GM03348 (cell line): ENCODE measurements at places on chromosomes 1 and 21.

DNA sequence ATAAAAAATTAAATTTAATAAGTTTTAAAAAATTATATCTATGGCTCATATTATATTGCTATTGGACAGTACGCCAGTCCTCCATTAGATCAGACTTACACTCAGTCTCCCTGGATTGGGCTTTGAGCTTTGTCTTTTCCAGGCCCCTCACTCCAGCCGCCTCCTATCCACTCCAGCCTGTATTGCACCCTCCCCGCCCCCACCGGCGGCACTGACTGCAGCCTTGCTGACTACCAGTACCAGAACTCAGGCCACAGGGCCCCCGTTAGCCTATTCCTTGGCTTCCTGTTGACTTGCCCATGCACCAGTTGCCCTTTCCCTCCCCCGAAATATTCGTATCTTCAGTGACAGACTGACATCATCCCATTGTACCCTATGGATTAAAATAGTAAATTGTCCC lies 127.9 kb downstream of the CSMD2 start:
- DNase-seq, result no peak

DNA sequence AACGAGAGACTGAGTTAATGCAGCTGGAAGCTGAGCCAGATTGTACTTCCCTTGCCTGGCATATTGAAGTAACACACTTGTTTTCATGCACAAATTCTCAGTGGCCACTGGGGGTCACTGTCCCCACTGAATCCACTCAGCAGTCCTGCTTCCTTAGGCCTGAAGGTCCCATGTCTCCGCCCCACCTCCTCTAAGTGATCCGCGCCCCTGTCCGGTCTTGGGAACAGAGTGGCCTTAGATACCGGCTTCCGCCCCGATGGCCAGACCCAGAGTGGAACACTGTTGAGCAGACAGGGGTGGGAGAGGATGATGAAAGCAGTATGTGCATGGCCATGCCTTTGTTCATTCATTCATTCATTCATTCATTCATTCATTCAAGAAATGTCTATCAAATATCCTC lies 34.8 kb downstream of the CHAF1B start:
- peak; percentile 91 for DNase-seq

- DNase-seq, result no peak
These were observed 18.6 kb upstream of the MYSM1 start for GRCh38 chr1:58718435-58718834.

DNA sequence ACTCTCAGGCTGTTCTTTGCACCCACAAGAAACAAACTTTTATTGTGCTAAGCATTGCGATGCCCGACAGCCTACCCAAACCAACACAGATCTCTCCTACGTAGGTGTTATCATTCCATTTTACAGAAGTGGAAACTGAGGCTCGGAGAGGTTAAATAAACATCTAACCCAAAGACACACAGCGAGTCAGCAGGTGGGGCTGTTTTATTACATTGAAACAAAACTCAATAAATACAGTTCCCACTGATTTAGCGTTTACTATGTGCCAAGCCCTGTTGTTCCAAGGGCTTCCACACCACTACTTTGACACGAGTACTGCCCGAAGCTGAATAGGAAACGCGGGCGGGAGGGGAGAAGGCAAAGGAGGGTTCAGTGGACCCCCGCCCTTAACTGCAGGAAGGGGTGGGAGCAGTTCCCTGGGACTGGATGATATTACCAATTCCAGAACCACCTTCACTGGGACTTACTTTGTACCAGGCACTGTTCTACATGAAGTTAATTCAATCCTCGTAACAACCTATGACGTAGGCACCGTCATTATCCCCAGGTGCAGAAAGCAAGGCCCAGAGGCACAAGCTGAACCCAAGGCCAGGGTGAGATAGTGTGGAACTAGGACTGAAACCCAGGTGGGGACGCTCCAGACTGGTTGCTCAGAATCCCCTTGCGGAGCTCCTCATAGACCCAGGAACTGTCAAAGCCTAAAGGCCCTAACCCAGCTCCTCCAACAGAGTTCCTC lies 19.3 kb upstream of the ALDH4A1 start:
- DNase-seq, result no peak

DNA sequence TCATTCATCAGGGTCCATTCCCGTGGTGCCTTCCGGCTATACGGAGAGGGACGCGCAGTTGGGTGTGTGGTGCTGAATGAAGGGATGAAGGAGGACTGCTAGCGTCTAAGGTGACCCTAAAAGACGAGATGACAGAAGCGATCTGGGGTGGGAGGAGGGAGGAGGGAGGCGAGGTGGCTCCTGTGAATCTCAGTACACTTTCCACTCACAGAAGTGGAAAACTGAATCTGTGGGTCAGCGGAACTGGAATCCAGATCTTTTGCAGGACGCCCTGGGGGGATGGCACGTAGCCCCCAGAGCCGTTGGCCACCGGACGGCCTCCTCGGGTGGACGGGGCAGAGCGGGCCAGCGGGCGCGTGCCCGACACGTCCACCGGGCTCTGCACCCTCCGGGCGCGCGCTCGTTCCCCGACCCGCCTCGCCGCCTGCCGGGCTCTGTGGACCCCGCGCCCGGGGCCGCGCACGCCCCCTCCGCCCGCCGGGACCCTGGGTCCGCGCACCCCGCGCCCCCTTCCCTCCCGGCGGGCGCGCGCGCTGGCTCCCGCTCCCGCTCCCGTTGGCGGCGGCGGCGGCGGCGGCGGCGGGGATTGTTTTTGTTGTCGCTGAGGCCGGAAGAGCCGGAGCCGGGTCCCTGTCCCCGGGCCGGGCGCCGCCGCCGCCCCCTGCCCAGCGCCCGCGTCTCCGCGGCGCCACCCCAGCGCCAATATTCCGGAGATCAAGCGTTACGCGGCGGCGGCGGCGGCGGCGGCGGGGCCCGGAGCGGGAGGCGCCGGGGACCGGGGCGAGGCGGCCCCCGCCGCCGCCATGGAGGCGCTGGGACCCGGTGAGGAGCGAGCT lies at the start of gene AGO4:
AGO4 (plus strand) TSS at position 403 of the 836 bp plus-strand sequence; CDS start at position 804, 401 bp downstream.
- peak; percentile 94 for DNase-seq

DNA sequence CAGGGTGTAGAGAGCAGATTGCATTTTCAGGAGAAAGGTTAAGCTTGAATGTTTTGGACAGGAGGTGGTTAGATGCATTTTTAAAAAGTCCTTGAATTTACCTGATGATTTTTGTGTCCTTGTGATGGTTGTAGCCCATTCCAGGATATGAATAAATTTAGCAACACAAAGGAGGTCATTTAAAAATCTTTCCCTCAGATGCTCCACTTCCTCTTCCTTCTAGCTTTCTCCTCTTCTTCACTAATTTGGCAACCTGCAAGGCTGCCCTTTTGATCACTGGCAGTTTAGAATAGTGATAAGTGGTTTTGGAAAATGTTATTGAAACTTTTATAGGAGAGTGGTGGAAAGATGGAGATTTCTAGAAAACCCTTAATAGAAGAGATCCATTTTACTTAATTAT lies 124.0 kb downstream of the LMO4 start:
- DNase-seq, result no peak

DNA sequence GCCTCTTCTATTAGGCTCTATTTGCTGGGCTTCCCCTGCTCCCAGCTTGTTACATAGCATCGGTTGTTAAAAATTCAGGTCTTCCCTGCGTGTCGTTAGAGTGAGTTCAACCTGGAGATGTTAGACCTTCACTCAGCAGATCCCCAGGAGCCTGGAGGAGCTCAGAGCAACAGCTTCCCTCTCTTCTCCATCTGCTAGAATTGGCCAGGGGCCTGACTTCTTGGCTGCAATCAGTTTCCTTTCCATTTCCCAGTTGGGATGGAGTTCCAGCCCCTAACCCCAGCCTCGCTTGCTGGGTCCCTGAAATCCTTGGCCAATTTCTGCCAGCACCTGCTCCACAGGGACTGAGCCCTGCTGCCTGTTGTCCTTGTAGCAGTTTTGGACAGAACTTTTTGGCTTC lies 55.9 kb downstream of the MT1HL1 start:
- DNase-seq, result no peak

- no peak for DNase-seq
These were observed 176.9 kb upstream of the LMO4 start for GRCh38 chr1:87151500-87152421.

- no peak for DNase-seq
These were observed 10.4 kb upstream of the CCDC27 start for GRCh38 chr1:3741566-3742438.

DNA sequence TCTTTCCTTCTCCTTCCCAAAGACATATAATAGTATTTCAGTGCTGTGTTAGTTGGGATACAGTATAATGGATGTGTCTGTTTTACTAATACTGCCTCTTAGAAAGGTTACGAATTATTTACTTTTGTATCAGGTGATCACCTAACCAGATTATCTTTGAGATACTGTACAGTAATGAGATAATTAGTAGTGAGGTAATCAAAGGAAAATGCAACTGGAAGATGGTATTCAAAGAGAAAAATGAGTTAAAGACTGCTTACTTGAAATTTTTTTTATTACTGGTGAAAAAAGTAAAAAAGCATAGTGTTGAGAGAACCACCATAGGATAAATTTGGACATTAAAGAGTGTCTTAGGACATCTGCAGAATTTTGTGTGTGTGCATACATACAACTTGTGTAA lies 10.9 kb downstream of the SMG7 start:
- DNase-seq, result no peak

GRCh38 chr1:67677408-67677807 lies 7.6 kb upstream of the GADD45A start:
- DNase-seq, result no peak

DNA sequence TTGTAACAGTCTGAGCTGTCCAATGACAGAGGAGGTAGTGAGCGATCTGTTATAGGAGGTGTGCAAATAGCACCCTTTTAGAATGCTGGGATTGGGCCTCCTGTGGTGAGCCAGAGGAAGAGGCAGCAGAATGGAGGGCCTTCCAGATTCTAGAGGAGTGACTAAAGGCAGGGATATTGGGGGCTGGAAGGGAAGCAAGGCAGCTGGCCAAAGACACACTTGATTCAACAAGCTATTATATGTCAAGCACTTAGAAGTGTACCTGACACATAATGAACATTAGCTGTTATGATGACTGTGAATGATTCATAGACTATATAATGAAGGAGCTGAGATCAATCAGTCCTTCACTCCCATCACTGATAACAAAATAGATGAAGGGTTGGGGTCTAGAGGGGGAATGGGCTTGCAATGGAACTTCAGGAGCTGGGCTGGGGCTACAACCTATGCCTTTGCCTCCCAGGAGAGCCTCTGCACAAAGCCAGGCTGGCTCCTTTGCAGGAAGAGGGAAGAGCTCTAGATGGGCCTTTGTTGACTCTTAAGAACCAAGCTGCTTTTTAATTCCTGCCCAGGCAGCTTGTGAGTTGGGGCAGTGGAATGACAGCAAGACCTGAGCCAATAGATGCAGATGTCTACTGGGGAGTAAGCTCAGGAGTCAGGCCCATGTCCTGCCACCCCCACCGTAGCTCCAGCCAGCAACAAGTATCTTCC lies 2.3 kb upstream of the MKNK1 start:
- no peak for DNase-seq

- no peak for DNase-seq
These were observed 18.0 kb downstream of the TRIM62 start for GRCh38 chr1:33163621-33164519.

DNA sequence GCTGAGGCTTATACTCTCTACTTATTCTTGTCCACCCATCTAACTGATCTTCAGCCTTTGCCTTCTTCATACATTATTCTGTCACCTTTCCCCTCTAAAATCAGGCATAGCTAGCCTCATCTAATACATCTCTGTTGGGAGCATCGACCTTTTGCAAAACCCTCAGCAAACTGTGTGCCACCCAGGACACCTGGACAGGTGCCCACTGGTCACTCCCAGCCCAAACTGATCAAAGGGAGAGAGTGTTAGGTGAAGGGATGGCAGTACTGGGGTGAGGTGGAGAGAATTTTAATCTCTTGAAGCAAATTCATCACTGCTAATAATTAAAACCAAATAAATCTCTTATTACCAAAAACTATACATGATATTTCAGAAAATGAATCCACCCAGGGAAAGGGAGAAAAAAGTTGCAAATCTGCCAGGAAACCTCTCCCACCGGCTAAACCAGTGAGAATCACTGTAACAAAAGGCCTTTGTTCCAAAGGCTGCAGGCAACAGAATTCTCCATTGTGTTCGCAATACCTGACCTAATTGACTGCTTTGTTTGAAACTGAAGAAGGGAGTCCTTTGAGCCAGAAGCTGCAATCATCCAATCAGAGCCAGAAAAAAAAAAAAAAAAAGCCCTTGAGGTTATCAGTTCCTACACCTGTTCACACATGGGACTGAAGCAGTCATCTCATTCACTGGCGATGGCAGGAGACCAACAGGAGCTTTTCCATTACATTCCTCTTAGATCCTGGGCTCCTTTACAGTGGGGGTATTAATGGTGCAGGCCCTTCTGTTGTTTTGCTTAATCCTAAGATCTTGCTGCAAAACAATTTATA lies 172.6 kb downstream of the APP start:
- DNase-seq, result no peak

DNA sequence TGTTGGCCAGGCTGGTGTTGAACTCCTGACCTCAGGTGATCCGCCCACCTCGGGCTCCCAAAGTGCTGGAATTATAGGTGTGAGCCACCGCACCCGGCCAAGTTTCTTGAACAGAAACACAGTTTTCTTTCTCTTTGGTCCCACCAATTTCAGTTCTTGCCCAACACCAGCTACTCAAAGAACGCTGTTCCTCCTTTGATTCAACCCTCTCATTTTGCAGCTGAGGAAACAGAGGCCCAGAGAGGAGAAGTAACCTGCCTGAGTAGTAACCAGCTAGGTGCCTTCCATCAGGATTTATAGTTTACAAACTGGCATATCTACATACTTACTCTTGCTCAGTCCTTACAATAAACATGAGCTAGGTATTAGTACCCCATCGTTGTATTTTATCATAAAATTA lies 119.9 kb downstream of the SYF2 start:
- no peak for DNase-seq

DNA sequence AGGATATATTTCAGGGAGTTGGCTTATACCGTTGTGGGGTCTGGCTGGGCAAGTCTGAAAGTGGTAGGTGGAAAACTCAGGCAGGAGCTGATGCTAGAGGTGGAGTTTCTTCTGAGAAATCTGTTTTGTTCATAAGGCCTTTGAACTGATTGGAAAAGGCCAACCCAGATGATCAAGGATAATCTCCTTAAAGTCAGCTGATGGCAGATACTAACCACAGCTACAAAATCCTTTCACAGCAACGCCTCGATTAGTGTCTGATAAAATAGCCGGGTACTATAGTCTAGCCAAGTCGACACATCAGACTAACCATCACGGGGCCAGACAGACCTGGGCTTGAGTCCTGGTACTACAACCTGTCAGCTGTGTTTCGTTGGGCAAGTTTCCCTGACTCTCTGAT lies 21.4 kb downstream of the OPRD1 start:
- no peak for DNase-seq

- no peak for DNase-seq
These were observed 392.5 kb upstream of the PTBP2 start for GRCh38 chr1:96329121-96329520.

DNA sequence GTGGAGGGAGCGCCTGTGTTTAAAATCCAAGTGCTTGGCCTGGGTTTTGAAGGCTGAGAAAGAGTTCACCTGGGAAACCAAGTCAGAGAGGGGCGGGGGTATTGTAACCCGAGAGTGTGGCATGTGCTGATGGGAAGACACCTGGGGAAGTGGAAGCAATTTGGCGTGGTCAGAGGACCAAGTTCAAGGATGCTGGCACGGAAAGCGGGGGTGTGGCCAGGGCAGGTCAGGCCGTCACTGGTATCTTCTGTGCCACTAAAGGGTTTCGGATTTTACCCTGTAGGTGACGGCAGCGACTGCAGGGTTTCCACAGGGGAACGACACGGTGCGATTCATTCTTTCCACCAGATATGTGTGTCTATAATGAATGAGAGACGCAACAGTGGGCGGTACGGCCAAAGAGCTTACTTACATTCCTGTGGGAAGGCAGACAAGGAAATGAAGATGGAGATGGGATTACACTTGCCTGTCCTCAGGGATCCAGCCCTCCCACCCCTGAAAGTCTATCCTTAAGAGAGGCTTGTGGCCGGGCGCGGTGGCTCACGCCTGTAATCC lies 31.3 kb downstream of the CA6 start:
- no peak for DNase-seq

- no peak for DNase-seq
These were observed 401 bp downstream of the ITLN1 start for GRCh38 chr1:160884579-160884978.
